ENCODE measurements at places on chromosomes 12 and 14.

DNA sequence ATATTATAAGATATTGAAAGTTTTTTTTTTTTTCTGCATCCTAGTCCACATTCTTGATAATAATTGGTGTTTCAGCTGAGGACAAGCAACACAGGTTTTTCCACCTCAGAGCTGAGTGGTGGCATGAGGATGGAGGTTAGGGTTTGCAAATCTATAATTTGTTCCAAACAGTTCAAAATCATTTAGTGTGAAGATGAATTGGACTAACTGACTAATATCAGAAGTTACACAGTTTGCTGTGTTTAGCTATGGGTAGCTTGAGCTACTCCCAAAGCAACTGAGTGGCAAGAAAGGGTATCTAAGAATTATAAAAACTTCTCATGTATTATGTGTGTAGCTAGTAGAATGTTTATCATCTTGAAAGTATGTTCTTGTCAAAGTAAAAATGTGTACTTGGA, 17.1 kb downstream of the EID3 start:
- no peak for DNase-seq

DNA sequence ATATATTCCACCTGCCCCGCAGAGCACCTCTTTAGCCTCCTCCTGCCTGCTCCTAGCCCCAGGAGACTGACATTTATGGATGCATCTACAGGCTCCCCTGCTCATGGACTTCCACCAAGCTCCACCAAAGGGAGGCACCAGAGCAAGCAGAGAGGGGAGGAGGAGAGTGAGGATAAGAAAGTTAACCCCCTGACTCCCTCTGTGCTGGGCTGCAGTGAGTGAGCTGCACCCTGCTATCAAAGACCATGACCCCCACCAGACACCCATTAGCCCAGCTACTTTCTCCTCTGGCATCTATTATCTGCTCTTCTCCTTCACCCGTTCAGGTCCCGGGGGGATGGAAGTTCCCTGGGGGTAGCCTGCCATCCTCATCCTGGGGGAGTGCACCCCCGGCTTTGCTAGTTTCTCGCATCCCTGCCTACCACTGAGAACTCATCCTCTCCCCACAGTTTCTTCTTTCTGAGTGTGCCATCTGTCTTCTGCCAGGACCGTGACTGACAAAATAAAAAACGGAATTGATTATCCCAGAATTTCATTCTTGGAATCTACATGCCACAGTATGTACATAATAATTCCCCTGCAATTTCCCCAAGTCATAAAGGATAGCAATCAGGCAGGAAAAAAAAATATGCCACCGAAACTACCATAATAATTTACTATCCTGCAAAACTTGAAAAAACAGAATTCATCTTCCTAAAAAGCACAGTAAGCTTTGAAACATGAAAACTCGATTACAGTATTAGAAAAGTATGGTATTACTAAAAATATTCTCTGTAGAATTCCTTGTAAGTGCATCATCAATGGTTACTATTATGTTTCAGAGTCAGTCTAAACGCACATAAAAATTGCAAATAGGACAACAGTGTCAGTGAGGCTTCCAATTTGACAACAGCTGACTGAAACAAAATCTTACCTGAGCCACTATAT, 45.2 kb downstream of the FOXN3 start:
- DNase-seq, result no peak

DNA sequence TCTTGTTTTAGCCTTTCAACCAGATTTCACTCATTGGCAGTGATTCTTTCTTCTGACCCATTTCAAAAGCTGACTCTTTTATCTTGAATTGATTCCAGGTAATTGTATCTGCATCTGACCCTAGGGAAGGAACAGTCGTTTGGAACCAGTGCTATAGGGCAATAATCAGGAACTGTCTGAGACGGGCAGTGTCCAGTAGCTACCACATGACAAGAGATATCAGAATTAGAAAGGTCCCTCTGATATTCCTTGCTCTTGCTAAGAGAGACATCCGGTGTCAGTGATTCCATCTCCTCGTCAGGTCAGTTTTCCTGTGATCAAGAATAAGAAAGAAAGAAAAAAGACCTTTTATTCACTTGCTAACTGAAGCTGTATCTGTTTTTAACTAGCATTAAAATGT, 47.8 kb upstream of the PDE3A start:
- DNase-seq, result no peak

DNA sequence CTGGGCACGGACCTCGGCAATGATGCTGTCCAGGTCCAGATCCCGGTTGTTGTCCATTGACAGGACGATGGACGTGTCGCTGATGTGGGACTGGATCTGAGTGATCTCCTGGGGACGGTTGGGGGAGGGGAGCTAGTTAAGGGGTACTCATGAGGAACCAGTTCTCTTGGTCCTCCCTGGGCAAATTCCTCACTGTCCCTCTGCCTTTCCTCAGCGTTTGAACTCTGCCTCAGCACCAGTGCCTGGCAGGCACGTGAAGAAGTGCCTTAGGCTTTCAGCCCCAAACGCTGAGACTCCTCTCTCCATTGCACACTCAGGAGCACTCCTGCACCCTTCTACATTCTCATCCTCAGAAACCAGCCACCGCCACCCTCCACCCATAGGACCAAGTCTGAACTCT, 9.7 kb downstream of the KRT72 start:
- no peak for DNase-seq

DNA sequence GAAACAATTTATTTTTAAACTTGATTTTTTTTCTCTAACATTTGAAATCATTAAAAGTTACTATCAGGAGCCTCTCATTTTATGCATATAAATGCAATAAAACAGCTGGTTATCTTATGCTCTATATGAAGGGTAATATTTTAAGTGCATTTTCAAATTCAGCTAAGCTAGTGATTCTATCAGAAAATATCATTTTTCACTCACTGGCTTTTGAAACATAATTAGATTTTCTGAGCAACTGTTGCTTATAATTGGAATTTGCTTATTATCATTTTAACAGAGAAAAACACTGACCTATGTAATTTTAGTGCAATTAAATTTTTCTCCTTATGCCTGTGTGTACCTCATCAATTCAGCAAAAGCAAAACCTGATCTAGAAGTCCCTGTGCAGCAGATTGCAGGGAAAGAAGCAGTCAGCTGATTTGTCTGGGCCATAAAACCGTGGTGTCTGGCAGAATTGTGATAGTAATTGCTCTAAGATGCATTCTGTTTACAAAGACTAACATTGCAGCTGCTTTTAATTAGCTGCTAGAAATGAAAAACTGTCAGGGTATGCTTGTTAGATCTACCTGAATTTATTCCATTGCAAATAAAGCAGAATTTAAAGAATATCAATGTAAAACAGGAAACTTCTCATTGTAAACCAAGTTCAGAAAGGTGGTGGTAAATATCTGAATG, 75.0 kb downstream of the BICD1 start:
- DNase-seq, result no peak

DNA sequence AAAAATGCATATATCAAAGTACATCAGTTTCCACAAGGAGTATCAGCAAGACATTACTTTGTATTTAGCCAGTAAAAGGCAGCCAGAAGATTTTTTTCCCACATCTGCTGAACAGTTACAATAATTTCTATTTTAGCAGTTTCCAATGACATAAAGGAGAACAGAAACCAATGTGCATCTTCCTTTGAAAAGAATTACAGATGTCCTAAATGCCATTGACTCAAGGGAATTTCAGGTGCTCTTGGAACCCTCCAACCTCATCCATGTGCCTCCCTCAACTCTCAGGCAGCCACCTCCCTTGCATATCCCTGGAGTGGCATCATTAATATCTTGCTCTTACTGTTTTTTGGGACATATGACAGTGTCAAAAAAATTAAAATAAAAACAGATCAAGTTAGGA, 62.2 kb upstream of the ST8SIA1 start:
- no peak for DNase-seq

DNA sequence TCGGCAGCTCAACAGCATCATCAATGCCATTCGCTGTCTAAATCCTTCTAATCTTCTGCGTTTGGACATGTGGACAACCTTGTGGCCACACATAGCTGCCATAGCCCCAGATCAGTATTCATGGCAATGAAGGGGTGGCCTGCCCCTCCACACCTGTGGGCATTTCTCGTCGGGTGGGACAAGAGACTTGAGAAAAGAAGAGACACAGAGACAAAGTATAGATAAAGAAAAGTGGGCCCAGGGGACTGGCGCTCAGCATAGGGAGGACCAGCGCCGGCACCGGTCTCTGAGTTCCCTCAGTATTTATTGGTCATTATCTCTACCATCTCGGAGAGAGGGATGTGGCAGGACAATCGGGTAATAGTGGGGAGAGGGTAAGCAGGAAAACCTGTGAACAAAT, 42.3 kb downstream of the MAGOHB start:
- no peak for DNase-seq

GRCh38 chr12:12757121-12757520, 28.3 kb upstream of the APOLD1 start:
- no peak for DNase-seq

- DNase-seq, result no peak
Observed at GRCh38 chr14:53528185-53528671, 375.1 kb upstream of the DDHD1 start.

DNA sequence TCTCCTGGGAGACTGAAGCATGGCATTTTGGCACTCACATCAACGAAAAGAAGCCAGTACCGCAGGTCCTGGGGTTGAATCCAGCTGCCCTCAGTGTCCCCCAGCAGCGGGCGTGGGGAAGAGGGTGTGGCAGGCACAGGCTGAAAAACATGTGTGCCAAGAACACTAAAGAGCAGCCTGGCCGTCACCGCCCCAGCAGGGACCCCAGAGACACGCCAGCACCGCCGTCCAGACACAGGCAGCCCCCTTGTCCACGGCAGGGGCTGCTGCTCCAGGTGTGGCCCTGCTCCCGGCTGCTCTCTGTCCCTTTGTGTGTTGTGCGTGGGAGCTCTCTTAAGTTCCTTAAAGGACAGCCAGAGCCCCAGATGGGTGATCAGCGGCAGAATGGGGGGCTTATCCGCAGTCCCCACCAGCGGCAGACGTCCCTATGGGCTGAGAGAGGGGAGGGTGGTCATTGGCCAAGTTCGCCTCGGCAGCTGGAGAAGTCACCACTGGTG, 556 bp downstream of the PHETA1 start:
- DNase-seq, result no peak

GRCh38 chr12:120085920-120086645, 30.5 kb downstream of the RAB35 start:
- no peak for DNase-seq

DNA sequence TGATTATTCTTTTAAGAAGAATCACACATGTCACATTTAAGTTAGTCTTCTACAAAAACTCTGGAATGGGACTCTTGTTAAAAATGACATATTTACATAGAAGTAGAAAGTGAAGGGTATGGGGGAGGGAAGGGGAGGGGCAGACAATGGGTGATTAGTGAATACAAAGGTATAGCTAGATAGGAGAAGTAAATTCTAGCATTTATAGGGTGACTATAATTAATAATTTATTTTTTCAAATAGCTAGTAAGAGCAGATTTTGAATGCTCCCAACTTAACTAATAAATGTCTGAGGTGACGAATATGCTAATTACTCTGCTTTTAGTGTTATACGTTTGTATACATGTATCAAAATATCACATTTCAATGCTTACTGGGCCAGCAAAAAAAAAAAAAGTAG, 59.4 kb downstream of the BLTP3B start:
- no peak for DNase-seq

DNA sequence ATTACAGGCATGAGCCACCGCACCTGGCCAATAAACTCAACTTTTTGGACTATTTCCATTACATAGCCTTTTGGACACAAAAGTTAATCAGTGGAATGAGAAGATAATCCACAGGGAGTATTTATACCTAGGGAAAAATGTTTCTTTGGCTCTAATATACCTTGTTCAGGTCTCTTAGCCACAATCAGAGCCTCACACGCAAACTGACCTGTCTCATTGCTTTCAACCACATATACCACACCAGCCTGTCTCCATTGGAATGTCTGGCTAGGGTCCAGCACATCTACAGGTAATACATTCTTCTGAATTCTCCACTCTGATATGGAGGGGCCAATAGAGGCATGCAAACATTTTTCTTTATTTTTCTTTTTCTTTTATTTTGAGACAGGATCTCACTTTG, 3.8 kb upstream of the RBMS2 start:
- DNase-seq, result no peak

DNA sequence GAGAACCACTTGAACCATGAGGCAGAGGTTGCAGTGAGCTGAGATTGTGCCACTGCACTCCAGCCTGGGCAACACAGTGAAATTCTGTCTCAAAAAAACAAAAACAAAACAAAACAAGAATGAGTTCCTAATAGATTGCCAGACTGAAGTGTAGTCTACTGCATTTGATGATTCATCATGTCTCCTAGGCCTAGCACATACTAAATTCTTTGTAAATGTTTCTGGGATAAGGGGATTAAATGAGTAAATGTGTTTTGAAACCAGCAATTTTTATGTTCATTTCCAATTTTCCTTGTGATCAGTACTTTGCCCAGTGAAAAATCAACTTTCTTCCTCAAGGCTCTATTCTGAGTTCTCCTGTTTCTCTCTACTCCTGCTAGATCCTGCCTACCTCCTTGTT, 2.9 kb upstream of the DYRK2 start:
- DNase-seq, result no peak

- DNase-seq, result no peak
Observed at GRCh38 chr14:99134516-99135046, 137.4 kb downstream of the BCL11B start.
